Kidney (tissue), 22 donors: ENCODE measurements at places on chromosomes 2 and 18. TPM values are rescaled to one million over a fixed set of nuclear protein-coding genes. Genes with fewer than 3 reads are reported as not detected.
A peak's percentile ranks its signal among the peaks of the same experiment; 100 is the strongest.

The SETBP1 gene
- 2.7 TPM for polyA plus RNA-seq

DNA sequence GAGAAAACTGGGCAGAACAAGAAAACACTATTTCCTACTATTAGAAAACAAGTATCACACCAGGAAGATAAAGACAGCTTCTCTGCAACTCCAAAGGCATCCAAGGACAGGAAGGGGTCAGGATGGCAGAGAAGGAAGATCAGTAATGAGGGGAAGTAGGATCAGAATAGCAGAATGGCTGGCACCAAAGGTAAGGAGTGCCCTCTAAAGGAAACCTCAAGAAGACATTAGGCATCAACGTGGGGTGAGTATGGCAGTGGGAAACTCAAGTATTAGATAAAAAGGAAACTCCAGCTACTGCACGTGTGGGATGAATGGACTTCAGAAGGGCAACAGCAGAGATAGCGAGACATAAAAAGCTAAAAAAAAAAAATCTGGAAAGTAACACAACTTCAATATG lies 25.9 kb downstream of the HDLBP start:
- no peak for DNase-seq

The DSG4 gene
- not detected for polyA plus RNA-seq

The AQP12B gene
- polyA plus RNA-seq = not detected

GRCh38 chr2:46772500-46772899 lies 143.1 kb downstream of the MCFD2 start:
- no peak for DNase-seq

GRCh38 chr18:74500372-74500771 lies 4.2 kb downstream of the CNDP2 start:
- no peak for DNase-seq

DNA sequence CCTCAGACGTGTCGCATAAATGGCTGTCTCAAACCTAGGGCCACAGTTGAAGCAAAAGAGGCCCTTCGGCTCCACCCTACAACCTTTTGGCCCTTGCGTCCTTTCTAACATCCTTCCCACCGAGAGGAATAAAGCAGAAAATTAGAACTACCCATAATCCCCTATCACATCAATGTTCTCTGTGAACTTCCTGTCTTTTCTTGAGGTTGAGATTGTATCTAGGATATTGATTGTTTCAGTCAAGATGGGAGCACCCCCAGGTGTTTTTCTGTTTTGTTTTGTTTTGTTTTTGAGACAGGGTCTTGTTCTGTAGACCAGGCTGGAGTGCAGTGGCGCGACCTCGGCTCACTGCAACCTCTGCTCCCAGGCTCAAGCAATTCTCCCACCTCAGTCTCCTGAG lies 23.6 kb downstream of the INPP5D start:
- DNase-seq = no peak

- DNase-seq = no peak
Observed at GRCh38 chr2:239601201-239601851, 200.5 kb upstream of the HDAC4 start.

The RAB3GAP1 gene
- polyA plus RNA-seq = 16.6 TPM

DNA sequence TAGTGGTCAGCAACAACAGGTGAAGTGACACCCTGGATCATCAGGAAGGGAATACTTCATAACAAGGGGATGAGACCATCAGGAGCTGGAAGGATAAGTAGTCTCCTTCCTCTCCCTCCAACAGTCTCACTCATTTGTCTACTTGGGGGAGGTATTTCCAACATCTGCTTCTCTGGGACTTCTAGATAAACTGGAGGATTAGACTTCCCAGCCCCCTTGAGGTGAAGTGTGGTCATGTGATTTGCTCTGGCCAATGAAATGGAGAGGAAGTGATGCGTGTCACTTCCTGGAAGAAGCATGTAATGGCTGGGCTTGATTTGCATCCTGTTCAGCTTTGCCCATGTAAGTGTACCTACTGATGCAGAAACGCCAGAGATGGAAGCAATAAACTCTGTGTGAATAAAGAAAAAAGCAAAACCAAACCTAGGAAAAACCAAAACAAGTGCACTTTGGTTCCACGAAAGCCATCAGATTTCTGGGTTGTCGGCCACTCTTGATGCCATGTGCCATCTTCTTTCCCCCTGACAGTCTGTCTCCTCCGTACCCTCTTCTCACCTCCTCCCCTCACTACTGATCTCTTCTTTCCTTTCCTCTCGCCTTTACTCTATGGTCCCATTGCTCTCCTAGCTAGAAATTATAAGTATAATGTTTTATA lies 76.1 kb upstream of the DNMT3A start:
- DNase-seq = no peak

DNA sequence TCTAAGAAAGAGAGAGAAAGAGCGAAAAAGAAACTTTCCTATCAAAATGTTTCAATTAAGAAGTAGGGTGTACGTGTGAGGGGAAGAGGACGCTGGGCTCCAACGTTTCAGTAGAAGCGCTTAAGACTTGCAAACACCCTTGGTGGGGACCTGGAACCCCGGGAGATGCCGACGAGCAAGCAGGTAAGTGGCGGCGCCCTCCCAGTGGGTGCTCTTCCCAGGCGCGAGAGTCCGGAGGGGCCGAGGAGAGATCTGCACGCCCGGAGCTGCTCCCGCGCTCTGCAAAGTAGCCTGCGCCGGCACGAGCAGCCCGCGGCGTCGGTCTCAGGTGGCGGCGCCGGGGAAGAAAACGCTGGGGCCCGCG lies 678 bp upstream of the OTX1 start:
- peak; percentile 68 for DNase-seq

The CXCR4 gene
- polyA plus RNA-seq = 9.5 TPM

DNA sequence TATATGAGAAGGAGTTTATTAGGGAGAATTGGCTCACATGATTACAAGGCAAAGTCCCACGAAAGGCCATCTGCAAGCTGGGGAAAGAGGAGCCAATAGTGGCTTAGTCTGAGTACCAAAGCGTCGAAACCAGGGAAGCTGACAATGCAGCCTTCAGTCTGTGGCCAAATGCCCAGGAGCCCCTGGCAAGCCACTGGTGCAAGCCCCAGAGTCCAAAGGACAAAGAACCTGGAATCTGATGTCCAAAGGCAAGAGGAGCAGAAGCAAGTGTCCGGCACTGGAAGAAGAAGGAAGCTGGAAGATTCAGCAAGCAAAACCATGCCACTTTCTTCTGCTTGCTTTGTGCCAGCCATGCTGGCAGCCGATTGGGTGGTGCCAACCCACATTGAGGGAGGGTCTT lies 74.3 kb upstream of the NPAS2 start:
- DNase-seq = no peak

DNA sequence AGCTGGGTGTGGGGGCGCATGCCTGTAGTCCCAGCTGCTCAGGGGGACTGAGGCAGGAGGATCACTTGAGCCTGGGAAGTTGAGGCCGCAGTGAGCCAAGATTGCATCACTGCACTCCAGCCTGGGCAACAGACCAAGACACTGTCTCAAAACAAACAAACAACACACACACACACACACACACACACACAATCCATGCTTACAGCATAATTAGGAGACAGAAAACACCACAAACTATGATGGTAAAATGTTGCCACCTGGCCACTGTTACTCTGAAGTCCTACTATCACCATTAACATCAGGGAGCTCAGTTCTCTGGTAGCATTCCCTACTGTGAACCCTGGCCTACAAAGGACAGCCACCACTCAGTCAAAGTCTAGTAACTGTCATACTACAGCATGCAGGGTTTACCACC lies 18.3 kb downstream of the DNPEP start:
- no peak for DNase-seq
